CD4-positive, alpha-beta T cell treated with Interleukin-6 for 4 hours (primary cell): ENCODE measurements at places on chromosomes 7 and 10.

GRCh38 chr10:986137-986825 lies 2.0 kb upstream of the GTPBP4 start:
- DNase-seq: no peak

GRCh38 chr7:42070068-42070467 lies 166.9 kb downstream of the GLI3 start:
- no peak for DNase-seq

- DNase-seq: no peak
Observed at GRCh38 chr10:95758351-95759025, 2.5 kb downstream of the ENTPD1 start.

- DNase-seq: no peak
Observed at GRCh38 chr10:88198023-88198422, 334.6 kb downstream of the PTEN start.

- no peak for DNase-seq
Observed at GRCh38 chr7:105202616-105203015, 186.1 kb downstream of the SRPK2 start.

DNA sequence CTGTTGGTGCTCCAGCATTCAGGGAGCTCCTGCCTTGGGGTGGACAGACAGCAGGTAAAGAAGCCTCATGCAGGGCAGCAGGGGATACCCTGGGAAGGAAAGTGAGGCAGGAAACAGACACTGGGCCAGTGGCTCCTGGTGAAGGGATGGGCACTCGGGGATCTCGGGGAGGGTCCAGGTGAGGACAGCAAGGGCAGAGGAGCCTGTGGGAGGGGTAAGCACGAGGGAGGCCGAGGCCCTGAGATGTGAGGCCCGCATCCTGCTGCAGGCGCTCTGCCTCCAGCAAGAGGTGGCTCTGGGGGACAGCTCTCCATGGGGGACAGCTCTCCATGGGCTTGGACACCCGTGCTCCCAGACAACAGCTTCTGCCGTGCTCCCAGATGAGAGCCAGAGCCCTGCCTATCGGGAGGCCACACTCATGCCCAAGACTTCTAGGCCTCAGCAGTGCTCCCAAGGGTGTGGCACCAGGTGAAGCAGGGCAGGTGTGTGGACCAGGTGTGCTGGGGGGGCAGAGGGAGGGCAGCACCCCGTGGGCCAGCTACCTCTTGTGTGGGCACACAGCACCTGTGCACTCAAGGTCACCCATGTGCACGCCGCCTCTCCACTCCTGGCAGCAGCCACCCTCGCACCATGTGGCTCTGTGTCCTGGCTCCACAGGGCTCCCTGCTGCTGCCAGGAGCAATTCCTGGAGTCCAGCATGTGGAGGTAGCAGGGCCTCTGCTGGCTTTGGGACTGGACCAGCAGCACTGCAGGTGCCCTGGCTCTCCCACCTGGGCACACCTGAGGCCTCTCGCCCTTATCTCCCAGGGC lies 93.6 kb upstream of the INSIG1 start:
- no peak for DNase-seq

- DNase-seq: peak; percentile 40
Observed at GRCh38 chr7:142478479-142479220, 220.8 kb upstream of the PRSS58 start.

DNA sequence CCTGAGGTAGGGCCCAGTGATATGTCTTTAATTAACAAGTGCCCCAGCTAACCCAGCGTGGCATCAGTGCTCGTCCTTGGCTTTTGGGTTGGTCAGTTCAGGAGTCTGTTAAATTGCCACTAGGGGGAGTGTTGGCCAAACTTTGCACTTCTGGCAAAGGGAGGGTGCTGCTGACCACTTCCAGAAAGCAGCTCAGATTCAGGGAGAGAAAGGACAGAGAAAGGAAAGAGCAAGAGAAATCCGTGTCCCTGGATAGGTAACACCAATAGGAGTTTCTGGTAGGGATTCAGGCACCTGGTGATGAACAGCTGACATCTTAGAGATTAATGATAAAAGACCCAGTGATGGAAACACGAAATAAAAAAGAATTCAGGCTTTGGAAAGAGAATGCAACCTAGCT lies 243.1 kb upstream of the AOAH start:
- no peak for DNase-seq

DNA sequence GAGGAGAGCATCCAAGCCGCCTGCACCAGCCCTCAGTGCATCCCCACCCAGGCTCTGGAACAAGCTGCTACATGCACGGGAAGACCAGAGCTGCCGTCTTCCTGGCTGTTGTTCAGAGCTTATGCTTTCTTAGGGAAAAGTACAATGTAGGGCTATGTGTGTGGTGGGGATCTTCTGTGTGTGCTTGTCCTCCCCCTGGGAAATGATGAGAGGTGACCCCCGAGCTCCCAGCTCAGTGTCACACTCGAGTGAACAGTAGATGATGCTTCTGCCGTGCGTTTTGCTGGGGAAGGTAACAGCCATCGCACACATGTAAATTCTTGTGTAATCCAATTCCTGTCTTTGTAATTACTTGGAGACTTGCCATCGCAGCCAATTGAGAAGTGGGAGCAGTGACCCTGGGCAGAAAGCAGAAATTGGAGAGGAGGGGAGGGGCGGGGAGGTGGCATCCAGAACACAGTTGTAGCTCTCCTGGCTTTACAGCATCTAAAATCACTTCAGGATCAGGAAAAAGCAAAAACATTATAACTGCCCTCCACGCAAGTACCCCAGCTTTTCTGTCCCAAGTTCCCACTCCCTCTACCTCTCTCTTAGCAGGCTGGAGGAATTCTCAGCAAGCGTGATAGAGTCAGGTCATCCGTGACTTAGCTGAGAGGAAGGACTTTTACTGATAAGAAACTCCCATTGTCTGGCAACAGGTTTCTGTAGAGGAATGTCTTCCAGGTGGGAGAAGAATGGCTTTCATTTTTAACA lies 149.6 kb downstream of the TCF7L2 start:
- no peak for DNase-seq

GRCh38 chr7:100469227-100470044 lies 5.4 kb upstream of the SPACDR start:
- peak; percentile 88 for DNase-seq

DNA sequence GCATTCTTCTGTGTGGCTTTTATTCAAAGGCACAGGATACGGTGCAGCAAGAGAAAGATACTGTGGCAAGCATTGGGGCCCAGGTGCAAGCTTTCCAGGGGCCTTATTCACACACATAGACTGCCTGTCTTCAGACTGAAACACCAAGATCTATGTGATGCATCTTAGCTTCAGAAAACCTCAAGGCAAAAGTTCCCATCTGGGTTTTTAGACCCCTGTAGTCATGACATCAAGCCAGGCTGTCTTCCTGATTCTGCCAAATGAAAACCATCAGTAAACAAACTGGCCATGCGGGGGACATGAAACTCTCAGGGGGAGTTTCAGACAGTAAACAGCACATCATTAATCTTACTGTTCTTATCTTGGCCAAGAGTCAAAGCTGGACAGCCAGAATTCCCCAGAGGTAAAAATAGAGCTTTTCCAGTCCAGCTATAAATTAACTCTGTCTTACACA lies 9.8 kb downstream of the AGBL3 start:
- DNase-seq: no peak

DNA sequence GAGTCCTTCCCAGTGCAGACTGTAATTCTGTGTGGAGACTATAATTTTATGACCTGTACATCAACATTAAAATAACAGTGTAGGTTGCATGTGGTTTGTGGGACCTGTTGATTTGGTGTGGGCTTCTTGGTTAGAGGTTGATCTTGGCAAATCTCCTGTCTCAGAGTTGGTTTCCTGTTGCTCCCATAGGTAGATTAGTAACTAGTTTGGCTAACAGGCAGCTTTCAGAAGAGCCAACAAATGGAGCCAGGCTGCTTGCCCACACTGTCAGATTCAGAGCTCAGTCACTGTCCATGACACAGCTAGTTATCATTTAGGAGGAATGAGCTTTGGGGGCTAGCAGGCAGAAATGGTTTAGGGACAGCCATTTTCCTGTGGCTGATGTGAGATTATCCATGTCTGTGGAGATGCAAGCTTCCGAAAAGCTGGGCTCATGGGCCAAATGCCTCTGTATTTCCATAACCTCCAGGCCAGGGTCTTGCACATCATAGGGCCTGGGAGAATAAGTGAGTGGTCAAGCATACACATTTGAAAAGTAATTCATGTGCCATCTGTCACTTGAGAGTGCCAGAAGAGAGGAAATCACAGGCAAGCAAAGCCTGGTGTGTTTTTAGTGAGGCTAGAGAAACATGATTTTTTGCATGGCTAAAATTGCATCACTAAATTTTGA lies 33.4 kb downstream of the CCM2 start:
- DNase-seq: peak; percentile 42

- no peak for DNase-seq
Observed at GRCh38 chr7:79923953-79924352, 210.7 kb upstream of the GNAI1 start.

DNA sequence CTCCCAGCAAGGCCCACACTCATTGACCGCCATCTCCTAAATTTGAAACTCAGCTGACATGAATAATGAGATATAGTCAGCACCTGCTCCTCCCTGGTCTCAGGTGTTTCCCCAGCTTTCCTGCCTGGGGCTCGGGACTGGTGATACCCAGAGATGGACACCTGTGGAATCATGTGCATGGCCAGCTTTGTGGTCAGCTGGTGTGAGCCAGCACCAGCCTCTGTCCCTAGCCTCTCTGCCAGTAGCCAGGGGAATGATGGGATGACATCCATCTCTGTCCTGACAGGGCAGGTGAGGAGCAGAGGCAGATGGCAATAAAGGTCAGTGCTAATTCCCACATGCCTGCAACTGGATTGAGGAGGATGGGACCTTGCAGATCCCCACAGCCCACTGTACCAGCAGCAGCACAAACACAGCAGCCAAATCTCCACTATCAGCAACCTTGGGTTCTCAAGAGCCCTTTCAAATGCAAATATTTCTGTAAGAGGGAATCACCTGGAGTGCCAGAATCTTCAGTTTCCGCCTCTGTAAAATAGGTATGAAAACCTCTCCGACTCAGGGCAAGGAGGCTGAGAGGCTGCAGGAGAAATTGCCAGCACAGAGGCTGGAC lies 329.2 kb upstream of the ZMIZ1 start:
- DNase-seq: no peak

DNA sequence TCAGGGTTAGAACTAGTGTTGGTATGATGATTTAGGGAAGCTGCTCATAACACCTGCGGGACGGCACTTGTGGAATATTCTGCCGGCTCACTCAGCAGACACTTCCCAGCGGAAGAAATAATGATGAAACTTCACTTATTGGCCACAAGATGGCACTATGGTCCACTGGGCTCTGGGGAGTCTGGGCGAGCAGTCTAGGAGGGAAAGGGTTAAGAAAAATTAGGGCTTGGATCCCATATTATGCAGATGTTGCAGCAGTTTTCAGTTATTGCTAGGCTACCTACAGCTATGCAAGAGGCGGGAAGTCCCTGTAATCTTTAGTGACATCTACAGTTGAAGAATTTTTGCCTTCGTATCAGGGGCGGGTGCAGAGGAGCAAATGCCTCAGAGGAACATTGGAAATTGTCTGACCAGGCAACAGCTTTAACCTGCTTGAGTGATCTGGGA lies 238.7 kb upstream of the PRSS58 start:
- peak; percentile 33 for DNase-seq

- peak; percentile 61 for DNase-seq
Observed at GRCh38 chr10:132539894-132540293, 2.3 kb downstream of the INPP5A start.

DNA sequence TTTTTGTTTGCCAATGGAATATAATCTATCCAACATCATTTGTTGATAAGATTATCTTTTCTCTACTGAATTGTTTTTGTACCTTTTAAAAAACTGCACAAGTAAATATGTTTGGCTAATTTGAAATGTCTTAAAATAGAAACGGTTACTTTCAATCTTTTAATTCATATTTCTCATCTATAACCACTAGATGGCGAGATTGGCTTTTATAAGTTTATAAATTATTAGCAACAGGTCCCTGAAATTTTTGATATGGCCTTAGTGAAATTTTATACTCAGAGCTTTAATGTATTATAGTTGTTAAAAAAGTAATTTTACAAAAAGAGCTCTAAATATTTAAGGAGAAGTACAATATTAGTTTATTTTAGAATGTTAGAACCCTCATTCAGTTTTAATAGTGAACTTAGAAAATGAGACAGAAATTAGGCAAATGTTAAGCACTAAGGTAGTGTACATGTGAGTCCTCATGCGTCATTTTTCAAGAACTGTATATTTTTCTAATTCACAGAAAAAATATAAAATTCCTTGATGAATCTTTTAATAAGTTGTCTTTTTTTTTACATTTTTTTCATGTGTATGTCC lies 592.5 kb downstream of the ARL4A start:
- DNase-seq: no peak

GRCh38 chr7:78472519-78472918 lies 673.9 kb downstream of the PHTF2 start:
- DNase-seq: no peak
